ENCODE measurements at places on chromosomes 6 and 20. TPM values are rescaled to one million over a fixed set of nuclear protein-coding genes. Genes with fewer than 3 reads are reported as not detected.
A peak's percentile ranks its signal among the peaks of the same experiment; 100 is the strongest.

Gene STK35
- total RNA-seq: 33.6 TPM

Gene NAPB
- 5.7 TPM for total RNA-seq

Gene LHFPL5
- total RNA-seq: 0.16 TPM

Gene FRK
- total RNA-seq: 2.1 TPM

Gene WTAP
- total RNA-seq: 53.2 TPM

Gene NMBR
- not detected for total RNA-seq

Gene MUC22
- not detected for total RNA-seq

Gene VWA7
- total RNA-seq: 5.6 TPM

Gene CST4
- total RNA-seq: not detected

Gene OR2H2
- total RNA-seq: not detected

Gene BNIP5
- total RNA-seq: 3.6 TPM

Gene PHACTR2
- 10.2 TPM for total RNA-seq

Gene VIP
- total RNA-seq: not detected

Gene PRSS35
- total RNA-seq: not detected

DNA sequence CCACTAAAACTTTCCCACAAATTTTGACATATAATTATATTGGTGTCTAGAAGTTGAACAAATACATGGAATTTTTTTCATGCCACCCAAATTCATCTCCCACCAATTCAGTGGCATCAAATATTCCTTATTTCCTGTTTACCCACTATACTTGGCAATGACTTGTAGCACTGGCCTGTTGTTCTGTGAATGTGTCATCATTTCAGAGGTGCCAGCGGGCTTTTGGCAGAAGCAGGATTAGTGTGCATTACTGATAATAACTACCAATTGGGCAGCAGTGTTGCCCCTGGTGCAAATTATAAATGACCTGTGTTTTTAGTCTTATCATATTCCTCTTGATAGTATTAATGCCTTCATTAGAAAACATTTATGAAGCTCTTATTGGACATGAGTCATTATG, 121.3 kb downstream of the TFAP2B start:
- DNase-seq: no peak

DNA sequence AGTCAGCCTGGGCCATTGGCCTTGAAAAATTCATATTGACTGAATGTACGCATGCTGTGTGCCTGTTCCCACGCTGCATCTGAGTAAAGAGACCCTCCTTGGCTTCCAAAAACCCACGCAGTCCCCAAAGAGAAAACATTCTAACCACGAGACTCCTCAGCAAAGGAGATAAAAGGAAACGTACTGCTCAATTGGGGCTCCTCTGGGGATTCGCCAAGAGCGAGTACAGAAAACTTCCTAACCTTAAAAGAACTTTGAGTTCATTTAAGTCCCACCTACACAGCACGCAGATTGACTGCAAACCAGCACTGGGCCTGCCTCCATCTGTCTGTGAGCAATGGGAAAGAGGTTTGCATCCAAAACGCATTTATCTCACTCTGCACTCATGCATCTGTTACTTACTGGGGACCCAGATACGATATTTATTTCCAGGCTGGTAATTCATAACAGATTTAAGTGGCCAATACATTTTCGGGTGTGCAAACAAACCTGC, 505.9 kb upstream of the CHD6 start:
- DNase-seq: no peak

- DNase-seq: peak; percentile 32
Observed at GRCh38 chr6:146543940-146544615, 445 bp downstream of the RAB32 start.

DNA sequence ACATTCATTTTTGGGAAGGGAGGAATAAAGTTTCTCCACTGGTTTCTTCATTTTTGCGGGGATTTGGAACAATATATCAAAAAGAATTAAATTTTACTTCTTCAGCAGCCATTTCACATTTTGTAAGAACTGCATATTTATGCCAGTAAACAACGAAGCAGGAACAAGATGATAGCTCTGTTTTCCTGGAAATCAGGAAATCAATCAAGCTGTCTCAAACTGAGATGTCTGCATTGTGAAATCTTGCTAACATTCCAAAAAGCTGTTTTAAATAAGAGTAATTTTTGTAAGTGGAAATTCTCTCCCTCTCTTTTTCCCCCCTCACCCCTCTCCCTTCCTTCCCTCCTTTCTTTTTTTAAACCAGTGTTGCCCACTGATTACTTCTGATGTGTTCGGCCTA, 20.0 kb downstream of the MAPK13 start:
- DNase-seq: no peak

GRCh38 chr20:3371754-3372153, 35.7 kb downstream of the DNAAF9 start:
- DNase-seq: peak; percentile 22

GRCh38 chr6:144423167-144423566, 138.0 kb downstream of the UTRN start:
- DNase-seq: no peak

GRCh38 chr20:33811776-33812151, 616 bp downstream of the CHMP4B start:
- no peak for DNase-seq

DNA sequence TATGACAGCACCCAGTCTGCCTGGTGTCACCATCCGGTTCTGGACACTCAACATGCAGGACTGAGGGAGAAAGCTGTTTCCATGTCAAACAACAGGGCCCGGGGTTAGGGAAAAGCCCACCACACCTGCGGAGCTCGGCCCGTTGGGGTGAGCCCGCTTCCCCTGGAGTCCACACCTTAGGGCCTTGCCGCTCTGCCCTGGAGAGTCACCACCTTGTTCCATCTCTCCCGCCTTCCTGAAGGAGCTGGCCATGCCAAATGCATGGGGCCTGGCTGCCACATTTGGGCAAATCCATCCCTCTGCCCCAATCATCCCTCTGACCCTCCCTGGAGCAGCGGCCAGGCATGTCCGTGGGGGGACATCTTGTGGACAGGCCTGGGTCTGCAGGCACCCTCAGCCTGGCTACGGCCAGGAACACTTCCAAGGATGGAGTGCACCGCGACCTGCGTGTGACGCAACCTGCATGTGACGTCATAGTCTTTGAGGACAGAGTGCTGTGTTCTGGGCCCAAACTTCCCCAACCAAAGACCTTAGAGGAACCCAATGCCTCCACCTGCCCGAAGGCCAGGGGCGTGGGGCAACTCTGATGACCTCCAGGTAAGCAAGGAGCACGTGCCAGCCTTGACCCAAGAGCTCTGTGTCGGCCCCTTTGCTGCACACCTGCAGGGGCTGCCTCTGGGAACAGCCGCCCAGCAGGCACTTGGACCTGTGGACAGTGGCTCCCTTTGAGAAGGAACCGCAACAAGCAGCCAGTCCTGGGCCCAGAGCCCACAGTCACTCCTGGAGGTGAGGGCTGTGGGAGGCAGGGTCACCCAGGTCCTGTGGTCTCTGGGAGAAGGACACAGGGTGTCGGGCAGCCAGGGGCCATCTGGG, 1.7 kb downstream of the CABLES2 start:
- DNase-seq: peak; percentile 56

DNA sequence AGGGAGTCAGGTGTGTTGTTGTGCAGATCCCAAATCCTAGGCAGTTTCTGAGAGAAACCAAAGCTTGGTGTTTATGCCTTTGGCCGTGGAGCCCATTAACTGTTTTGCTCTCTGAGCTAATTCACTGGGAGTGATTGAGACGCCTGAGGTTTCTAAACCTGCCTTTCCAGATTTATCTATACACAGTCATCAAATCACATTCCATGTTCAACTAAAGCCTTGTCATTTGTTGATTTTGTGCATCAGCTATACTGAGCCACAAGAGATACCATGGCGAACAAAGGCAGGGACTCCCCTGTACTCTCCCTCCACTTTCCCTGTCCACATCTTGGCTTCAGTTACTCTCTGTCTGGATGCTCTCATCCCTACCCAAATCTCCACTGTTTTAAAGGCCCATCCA, 229.7 kb upstream of the PMEPA1 start:
- peak; percentile 16 for DNase-seq

GRCh38 chr6:79810185-79810705, 137.1 kb downstream of the ELOVL4 start:
- DNase-seq: no peak

GRCh38 chr20:11056414-11056813, 382.6 kb upstream of the JAG1 start:
- no peak for DNase-seq

- peak; percentile 32 for DNase-seq
Observed at GRCh38 chr6:137661601-137662000, 167.4 kb upstream of the OLIG3 start.

DNA sequence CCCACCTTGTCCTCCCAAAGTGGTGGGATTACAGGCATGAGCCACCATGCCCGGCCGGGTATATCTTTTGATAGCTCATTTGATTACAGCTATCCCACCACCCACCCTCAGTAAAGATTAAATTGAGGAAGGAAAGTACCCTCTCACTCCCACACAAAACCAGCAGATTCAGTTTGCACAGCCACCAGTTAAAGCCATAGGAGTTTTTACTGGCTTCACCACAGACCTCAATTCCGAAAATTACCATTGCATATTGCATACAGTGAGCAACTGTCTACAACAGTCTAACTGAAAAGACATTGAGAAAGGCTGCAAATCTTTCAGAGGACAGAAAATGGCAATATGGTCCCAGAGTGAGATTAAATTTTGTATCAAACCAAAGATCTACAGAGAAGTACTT, 34.9 kb downstream of the ESF1 start:
- no peak for DNase-seq

DNA sequence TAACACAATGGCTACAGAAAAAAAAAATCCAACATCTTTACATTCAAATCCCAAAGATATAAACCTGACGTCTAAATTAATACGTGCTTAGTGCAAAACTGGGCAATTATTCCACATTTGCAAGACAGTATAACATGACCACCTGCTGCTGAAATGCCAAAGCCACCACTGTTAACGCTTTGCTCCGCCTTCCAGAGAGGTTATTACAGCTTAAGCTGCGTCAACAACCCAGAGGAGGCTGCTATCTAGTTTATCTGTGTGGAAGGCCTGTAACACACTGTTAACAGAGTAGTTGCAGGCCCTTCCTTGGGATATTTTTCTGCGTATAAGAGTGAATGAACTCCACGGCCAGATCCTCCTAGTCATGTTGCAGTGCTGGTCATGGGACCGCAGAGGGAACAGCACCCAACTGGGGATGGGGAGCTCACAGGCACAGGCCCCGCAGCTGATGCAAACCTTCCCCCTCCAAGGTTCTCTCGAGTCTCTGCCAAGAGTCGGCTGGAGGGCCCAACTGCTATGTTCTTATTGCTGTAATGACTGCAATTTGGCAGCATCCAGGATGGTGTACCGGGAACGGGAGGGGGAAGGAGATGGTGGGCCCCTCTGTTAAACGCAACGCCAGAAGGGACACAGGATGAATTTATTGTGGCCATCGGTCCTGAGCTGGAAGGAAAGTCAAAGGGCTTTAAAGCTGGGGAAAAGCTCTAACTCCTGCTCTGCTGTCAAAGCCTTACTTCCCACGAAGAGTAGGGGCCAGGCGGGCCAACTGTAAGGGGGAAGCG, 993 bp upstream of the NCOA7 start:
- peak; percentile 57 for DNase-seq

- no peak for DNase-seq
Observed at GRCh38 chr6:66900133-66901083, 1193.4 kb upstream of the EYS start.

- DNase-seq: no peak
Observed at GRCh38 chr20:52291109-52291508, 99.5 kb upstream of the ZFP64 start.

- DNase-seq: peak; percentile 41
Observed at GRCh38 chr6:21103626-21104224, 489.8 kb upstream of the SOX4 start.

DNA sequence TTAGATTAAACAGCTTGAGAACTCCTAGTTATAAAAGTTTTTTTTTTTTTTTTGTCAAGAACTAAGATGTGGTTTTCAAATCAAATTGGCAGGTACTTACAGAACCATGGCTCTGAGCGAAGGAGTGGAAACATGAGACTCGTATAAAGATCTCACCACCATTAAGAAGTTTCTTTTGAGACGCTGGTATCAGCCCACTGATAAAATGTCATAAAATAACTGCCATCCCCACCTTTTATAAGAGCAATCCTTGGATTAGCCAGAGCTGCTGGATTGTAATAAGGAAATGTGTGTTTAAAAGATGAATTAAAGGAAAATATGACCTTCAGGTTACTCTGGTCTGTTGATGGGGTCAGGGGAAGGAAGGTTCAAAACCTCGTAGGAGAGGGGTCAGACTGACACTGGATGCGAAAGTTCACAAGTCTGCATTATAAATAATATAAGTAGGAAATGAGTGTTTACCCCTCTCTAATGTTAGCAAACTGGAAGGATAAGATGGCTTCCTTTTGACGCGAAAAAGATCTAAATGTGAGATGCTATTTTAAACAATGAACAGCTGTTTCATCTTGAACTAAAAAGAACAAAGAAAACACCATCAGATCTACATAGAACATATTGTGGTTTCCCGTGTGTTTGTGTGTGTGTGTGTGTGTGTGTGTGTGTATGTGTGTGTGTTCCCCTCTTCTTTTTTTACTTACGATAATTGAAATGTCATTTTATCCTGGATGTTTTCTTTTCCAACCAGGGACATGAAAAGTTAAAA, 386.8 kb upstream of the JAG1 start:
- DNase-seq: no peak

GRCh38 chr20:24672181-24672880, 202.9 kb downstream of the SYNDIG1 start:
- no peak for DNase-seq

DNA sequence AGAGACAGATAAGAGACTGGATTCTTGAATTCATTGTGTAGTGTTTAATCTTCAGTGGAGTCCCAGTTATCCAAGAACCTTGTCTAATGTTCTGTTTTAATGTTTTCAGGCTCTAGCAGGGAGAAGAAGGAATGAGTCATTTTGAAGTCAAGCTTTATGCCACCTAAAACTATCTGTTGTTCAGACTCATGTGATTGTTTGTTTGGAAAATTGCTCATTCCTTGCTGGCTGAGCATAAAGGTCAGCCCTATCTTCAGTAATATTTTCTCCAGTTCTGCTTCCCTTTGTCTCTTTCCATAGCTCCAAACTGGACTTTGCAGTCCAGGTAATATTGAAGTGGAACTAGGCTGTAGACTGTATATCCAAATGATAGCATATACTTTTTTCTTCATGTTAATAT, 34.2 kb downstream of the CLVS2 start:
- no peak for DNase-seq

GRCh38 chr20:49758781-49759180, 45.1 kb upstream of the B4GALT5 start:
- DNase-seq: no peak

DNA sequence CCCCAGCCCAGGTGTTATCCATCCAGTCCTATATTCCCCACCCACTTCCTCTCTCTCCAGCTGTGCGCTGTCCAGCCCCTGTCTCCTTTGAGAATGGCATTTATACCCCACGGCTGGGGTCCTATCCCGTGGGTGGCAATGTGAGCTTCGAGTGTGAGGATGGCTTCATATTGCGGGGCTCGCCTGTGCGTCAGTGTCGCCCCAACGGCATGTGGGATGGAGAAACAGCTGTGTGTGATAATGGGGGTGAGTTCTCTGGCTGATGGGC, 1.1 kb downstream of the C2 start:
- no peak for DNase-seq

All from HT-29 (cell line).